Naive B cell (primary cell): ENCODE measurements at places on chromosomes 3 and 15. TPM values are rescaled to one million over a fixed set of nuclear protein-coding genes. Genes with fewer than 3 reads are reported as not detected.
A peak's percentile ranks its signal among the peaks of the same experiment; 100 is the strongest.

GRCh38 chr3:99542767-99543518, 95.5 kb upstream of the COL8A1 start:
- no peaks in the 10 kb centered on the region for H3K27me3 ChIP-seq
- H3K36me3 ChIP-seq = no peaks in the 10 kb centered on the region
- no peak overlapping the region for H3K4me3 ChIP-seq
- H3K4me1 ChIP-seq = no peaks in the 10 kb centered on the region
- DNase-seq = no peak
- H3K27ac ChIP-seq = no peak overlapping the region

DNA sequence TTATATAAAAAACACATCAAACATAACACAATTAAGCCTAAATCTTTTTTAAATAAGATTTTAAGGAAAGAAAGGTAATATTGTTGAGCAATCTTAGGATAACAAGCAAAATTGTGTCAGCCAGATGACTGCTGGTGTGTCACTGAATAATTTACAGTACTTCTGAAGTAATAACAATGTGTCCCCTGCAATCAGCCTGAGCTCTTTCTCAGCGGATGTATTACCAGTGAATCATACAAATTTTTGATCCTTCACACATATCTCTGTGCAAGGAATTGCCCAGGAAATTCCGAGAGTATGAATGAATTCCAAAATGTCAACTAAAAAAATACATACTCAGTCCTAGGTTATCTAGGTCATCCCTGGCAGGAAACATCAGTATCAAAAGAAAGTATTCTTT, 76.6 kb upstream of the PTX3 start:
- no peaks in the 10 kb centered on the region for H3K27me3 ChIP-seq
- H3K4me1 ChIP-seq = no peaks in the 10 kb centered on the region
- no peak overlapping the region for H3K27ac ChIP-seq
- H3K36me3 ChIP-seq = no peaks in the 10 kb centered on the region
- H3K4me3 ChIP-seq = no peak overlapping the region

DNA sequence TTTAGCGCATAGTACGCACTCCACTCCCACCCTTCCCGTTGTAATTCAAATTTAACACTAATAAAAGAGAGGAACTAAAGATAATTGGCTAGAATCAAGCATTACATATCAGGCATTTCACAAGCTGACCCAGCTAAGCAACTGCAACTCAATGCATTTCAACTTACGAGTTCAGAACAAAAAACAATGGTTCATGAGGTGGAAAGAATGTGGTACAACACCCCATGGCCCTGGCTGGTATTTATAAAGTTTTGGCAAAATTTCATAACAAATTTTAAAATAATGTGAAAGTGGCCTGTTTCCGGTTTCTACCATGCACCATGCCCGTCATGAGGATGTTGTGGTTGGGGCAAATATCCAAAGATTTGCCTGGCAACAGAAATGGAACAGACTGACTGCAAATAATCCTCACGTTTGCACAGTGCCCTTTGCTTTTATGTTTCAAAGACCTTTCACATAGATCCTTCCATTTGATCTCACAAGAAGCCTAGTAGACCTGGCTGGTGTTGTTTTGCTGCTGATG, 455.3 kb upstream of the NR2F2 start:
- H3K4me3 ChIP-seq = no peak overlapping the region
- no peak for DNase-seq
- no peak overlapping the region for H3K27ac ChIP-seq
- peaks cover 4% of the 10 kb centered on the region for H3K4me1 ChIP-seq
- H3K27me3 ChIP-seq = no peaks in the 10 kb centered on the region

- no peak for DNase-seq
- no peak overlapping the region for H3K27ac ChIP-seq
- H3K4me3 ChIP-seq = no peak overlapping the region
- no peaks in the 10 kb centered on the region for H3K36me3 ChIP-seq
- peaks cover 2% of the 10 kb centered on the region for H3K27me3 ChIP-seq
Observed at GRCh38 chr3:133295199-133295901, 104.5 kb upstream of the BFSP2 start.

DNA sequence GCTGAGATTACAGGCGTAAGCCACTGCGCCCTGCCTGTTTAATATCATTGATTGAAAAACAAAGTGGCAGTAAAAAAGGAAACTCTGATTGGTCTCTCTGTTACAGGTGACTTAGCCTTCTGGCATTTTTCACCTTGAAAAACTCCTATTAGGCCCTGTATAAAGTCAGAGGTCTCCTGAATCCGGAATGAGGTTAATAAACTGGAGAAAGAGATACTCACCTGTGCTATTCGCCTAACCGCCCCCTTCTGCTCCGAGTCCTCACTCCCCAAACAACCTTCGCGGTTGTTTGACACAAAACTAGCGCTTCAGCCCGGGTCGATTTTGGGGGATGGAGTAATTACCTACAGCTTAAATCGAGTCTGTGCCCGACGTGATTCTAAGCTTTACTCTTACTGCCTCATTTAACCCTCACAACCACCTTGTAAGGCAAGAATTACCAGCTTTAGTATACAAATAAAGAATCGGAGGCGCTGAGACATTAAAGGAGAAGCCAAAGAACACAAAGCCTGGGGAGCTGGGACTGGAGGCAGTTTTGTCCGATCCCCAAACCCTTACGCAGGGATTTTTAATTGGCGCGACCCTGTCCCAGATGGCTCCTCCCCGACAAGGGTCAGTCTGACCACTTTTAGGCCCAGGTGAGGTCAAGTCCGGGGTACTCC, 441 bp downstream of the CEP70 start:
- no peaks in the 10 kb centered on the region for H3K36me3 ChIP-seq
- peaks cover 4% of the 10 kb centered on the region for H3K4me1 ChIP-seq
- H3K27me3 ChIP-seq = no peaks in the 10 kb centered on the region
- peak overlapping the region; percentile 100 for H3K4me3 ChIP-seq

GRCh38 chr15:58590926-58591325, 158.6 kb downstream of the ADAM10 start:
- H3K27ac ChIP-seq = peak overlapping the region; percentile 2
- H3K4me1 ChIP-seq = peaks cover 3% of the 10 kb centered on the region
- H3K36me3 ChIP-seq = no peaks in the 10 kb centered on the region

- DNase-seq = no peak
- H3K36me3 ChIP-seq = no peaks in the 10 kb centered on the region
- no peak overlapping the region for H3K4me3 ChIP-seq
- H3K4me1 ChIP-seq = peaks cover 8% of the 10 kb centered on the region
- no peak overlapping the region for H3K27ac ChIP-seq
- H3K27me3 ChIP-seq = peaks cover 7% of the 10 kb centered on the region
Observed at GRCh38 chr3:32842987-32843386, 25.2 kb downstream of the TRIM71 start.

The UBAP1L gene
- polyA plus RNA-seq = 0.04 TPM
